ENCODE measurements at places on chromosomes 16 and 17.

GRCh38 chr17:77665833-77666232, 292.7 kb upstream of the TNRC6C start:
- peak overlapping the region; percentile 54 for H3K27ac ChIP-seq
- no peaks in the 10 kb centered on the region for H3K36me3 ChIP-seq
- H3K4me3 ChIP-seq: no peak overlapping the region

DNA sequence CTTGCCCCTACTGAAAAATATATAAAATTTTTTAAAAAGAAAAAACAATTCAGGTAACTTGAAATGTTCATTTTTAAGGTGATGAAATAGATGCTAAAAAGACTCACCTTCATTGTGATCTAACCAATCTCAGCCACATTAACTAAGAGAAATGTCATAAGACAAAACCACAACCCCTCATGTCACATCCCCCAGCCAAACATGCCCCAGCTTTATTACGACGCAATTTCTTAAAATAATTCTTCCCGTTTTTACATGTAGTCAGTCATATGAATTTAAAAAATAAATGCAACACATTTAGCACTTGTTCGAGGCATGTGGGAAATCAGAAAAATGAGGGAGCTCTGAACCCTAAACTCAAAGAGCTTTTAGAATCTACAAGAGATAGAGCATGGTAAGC, 9.5 kb downstream of the AMFR start:
- H3K27ac ChIP-seq: no peak overlapping the region
- peaks cover 5% of the 10 kb centered on the region for H3K36me3 ChIP-seq
- no peak for DNase-seq
- H3K4me3 ChIP-seq: no peak overlapping the region
- H3K4me1 ChIP-seq: peaks cover 14% of the 10 kb centered on the region
- no peaks in the 10 kb centered on the region for H3K27me3 ChIP-seq

DNA sequence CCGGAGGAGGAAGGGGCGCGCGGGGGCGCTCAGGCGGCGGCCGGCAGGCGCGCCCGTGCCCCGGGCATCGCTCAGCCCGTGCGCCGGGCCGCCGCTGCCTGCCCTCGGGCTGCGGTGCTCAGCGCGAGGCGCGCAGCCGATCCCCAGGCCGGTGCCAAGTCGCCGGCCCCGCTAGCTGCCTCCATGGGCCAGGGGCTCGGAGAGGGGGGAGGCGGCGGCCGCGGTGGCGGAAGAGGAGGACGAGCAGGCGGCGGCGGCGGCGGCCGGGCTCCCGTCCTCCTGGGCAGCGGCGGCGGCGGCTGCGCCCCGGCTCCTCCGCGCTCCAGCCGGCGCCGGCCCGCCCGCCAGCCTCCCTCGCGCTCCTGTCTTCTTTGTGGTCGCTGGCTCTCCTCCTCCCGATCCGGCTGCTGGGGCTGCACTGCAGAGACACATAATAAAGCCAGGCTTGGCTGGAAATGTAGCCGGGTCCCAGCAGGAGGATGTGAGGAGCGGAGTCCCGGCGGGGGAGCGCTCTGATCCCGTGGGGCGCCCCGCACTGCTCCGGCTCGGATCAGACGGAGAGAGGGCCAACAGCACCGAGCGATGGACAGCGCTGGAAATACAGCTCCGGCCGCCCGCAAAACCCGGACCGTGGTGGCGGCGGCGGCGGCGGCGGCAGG, 889 bp upstream of the ZNF423 start:
- no peak overlapping the region for H3K4me3 ChIP-seq
- H3K4me1 ChIP-seq: peaks cover 10% of the 10 kb centered on the region
- H3K36me3 ChIP-seq: no peaks in the 10 kb centered on the region
- no peak overlapping the region for H3K27ac ChIP-seq
- DNase-seq: no peak

DNA sequence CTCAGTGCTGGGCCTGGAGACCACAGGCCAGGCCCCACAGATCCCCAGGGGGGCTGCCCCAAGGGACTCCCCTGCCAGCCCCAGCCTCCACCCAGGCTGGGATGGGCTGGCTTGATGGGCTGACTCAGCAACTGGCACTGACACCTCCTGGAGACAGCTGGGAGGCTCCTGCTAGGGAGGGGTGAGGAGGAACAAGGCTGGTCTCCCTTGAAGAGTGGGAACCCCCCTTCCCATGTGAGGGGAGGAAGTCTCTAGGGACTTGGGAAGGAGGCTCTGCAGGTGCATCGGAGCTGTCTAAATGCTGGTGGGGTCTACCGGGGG, 10.4 kb downstream of the NHERF1 start:
- H3K4me1 ChIP-seq: peaks cover 99% of the 10 kb centered on the region
- H3K27ac ChIP-seq: peak overlapping the region; percentile 65
- H3K27me3 ChIP-seq: no peaks in the 10 kb centered on the region
- DNase-seq: no peak

DNA sequence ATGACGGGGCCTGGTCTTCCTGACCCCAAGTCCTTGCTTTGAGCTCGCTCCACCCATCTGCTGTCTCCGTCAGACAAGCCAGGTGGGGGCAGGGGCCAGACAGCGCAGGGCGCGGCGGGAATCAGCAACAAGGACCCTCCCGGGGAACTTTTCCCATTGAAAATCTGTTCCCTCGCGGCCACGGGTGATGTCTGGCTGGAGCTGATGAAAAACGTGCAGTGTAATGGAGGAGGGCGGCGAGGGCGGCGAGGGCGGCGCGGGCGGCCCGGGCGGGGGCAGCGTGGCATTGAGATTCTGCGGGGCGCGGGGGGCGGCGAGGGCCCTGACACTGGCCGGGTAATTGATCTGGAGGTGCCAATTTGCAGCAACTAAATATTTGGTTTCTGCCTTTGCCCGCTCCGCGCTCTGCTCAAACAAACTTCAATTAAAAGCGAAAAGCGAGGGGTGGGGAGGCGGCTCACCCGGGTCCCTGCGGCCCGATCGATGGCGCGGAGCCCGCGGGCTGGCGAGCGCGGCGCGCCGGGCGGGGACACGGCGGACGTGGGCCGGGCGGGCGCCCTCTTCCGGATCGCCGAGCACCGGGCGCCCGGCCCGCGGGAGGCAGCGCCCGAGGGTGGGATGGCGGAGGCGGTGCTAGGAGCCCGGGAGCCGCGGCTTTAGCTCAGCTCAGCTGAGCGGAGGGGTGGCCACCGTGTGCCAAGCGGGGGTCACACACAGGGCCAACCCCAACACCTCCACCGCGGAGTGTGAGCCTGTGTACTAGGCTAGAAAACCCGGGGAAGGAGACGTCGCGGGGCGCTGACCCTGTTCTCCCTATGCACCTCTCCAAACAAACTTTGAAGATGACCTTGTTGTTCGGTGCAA, 32.4 kb downstream of the DCAKD start:
- no peaks in the 10 kb centered on the region for H3K36me3 ChIP-seq
- no peak overlapping the region for H3K27ac ChIP-seq
- peak; percentile 35 for DNase-seq
- peaks cover 25% of the 10 kb centered on the region for H3K4me1 ChIP-seq
- H3K4me3 ChIP-seq: no peak overlapping the region
- peaks cover 20% of the 10 kb centered on the region for H3K27me3 ChIP-seq

DNA sequence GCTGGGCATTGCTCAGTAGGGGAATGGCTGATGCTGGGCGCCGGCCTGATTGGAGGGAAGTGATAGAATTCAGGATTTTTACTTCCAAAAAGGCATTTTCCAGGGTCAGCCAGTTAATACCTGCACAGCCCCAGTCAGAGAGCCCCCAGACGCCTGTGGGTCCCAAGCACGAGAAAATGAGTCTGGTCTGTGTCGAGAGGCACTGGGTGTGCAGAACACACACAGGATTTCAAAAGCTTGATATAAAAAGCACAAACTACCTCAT, 164.6 kb upstream of the TNRC6C start:
- no peaks in the 10 kb centered on the region for H3K36me3 ChIP-seq
- H3K27ac ChIP-seq: no peak overlapping the region
- no peaks in the 10 kb centered on the region for H3K27me3 ChIP-seq
- H3K4me3 ChIP-seq: no peak overlapping the region
- DNase-seq: no peak

- no peaks in the 10 kb centered on the region for H3K36me3 ChIP-seq
- H3K4me3 ChIP-seq: no peak overlapping the region
- no peaks in the 10 kb centered on the region for H3K4me1 ChIP-seq
- H3K27me3 ChIP-seq: peaks cover 4% of the 10 kb centered on the region
Observed at GRCh38 chr16:81181013-81181720, 57.3 kb upstream of the BCO1 start.

DNA sequence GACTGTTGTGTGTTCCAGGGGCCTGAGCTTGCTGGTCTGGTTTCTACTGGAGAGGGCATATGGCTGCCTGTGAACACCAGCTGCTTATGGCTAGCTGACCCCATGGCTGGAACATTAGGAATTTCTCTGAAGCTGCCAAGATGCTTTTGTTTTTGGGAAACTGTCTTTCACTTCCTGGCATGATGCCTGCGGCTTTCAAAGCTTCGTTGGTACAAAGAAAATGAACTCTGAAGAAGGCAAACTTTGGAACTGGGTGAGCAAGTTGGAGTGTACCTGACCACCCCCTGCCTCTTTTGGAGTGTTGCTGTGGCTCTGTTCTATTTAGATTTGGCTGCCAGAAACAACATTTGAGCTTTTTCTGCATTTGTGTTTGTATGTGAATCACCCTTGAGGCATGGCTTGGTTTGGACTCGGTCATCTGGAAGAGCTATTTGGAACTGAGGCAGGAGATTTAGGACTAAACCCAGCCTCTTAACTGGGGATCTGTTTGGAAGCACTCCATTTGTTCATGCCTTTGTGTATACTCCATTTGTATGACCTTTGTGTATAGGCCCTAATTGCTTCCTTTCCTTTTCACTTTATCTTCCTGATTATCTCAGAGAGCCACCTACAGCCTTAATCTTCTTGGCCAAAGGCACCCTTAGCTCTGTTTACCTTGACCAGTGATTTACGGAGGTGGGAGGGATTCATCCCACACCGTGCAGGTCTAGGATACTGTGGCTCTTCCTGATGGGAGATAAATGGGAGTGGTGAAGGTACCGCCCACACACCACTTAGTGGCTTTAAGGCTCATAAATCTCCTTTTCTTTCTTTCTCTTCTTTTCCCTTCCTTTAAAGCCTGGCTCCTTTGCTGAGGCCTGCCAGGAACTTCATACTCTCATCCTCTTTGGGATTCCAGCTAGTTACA, 7.3 kb upstream of the CPHXL start:
- no peaks in the 10 kb centered on the region for H3K36me3 ChIP-seq
- no peaks in the 10 kb centered on the region for H3K4me1 ChIP-seq
- no peak overlapping the region for H3K27ac ChIP-seq

DNA sequence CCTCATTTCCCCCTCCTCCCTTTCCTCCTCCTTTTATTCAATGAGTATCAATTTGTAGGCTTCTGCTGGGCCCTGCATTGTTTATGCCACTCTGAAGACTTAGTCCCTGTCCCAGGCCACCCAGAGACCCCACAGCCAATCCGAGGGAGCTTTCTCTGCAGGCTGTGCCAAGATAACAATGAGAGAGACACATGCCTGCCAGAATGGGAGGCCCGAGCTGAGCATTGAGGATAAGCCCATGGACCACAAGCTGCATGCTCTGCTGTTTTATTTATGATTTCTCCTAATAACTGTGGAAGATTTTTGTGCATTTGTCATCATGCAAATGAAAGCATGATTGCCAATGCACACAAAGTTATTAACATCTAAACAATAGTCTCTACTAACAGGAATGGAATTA, 3.0 kb downstream of the RCVRN start:
- DNase-seq: no peak
- no peak overlapping the region for H3K27ac ChIP-seq
- no peaks in the 10 kb centered on the region for H3K27me3 ChIP-seq
- H3K4me3 ChIP-seq: no peak overlapping the region

DNA sequence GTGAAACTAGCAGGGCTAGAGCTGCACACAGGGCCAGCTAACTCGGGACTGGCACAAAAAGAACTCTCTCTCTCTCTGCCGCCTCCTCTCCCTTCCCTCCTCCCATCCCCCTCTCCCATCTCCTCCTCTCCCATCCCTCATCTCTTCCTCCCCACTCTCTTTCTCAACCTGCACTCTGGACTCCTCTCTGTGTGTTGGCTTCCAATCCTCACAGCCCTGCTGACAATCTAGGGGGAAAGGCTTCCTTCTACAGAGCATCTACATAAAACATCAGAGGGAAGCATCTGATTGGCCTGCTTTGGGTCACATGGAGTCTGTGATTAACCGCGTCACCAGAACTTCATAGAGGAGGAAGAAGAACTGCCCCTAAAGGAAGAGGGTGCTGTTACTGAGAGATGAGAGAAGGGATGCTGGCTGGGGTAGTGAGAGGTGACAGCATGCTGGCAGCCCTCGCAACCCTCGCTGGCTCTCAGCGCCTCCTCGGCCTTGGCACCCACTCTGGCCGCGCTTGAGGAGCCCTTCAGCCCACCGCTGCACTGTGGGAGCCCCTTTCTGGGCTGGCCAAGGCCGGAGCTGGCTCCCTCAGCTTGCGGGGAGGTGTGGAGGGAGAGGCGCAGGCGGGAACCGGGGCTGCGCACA, 12.8 kb upstream of the ZFP90 start:
- H3K36me3 ChIP-seq: no peaks in the 10 kb centered on the region
- no peak for DNase-seq
- H3K27me3 ChIP-seq: no peaks in the 10 kb centered on the region
- H3K4me3 ChIP-seq: no peak overlapping the region
- no peak overlapping the region for H3K27ac ChIP-seq
- H3K4me1 ChIP-seq: peaks cover 21% of the 10 kb centered on the region

DNA sequence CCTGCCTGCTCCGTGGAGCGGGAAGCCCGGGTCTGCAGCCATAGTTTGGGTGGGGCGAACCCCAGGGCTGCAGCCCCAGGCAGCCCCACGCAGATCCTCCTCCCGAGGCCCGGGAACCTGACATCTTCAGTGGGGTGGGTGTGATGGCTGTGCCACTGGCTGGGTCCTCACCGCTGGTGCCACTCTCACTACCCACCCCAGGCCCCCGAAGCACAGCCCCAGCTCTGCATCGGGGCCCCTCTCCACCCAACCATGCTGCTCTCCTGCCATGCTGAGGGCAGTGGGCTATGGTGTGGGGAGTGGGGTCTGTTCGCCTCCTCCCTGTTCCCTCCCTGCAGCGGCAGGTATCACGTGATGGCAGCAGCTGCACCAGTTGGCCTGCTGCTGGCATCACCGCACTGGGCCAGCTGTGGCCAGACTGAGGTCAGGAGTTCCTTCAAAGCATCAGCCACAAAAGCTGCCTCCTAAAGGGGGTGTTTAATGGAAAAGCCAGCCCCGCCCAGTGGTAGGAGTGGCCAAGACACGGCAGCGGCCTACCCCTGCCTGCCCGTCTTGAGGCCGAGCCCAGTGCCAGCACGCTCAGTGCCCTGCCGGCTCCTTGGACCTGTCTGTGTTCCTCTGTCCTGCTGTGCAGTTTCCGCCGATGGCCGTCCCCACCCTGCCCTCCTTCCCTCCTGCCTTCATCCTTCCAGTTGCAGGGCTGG, 10.8 kb downstream of the KCTD5 start:
- H3K4me1 ChIP-seq: no peaks in the 10 kb centered on the region
- no peak for DNase-seq
- peaks cover 12% of the 10 kb centered on the region for H3K36me3 ChIP-seq

All from CD4-positive, alpha-beta memory T cell (primary cell).